ENCODE measurements at places on chromosomes 6 and 20.

DNA sequence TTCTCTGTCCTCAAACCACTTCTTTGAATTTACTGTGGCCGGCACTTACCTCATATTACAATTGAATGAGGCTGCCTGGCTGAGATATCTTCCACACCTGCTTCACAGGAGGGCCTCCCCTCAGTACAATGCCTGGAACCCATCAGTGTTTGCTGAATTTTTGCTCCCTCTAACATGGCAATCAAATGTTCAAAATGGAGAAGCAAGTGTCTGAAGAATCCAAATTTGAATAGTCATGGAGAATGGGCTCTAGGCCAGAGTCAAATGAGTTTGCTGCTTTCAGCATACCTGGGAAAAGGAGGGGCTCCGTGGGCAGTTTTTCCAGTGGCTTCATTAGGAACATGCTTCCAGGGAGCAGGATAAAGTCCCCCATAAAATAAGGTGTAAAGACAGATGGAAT lies 564.8 kb downstream of the UTRN start:
- DNase-seq: no peak

DNA sequence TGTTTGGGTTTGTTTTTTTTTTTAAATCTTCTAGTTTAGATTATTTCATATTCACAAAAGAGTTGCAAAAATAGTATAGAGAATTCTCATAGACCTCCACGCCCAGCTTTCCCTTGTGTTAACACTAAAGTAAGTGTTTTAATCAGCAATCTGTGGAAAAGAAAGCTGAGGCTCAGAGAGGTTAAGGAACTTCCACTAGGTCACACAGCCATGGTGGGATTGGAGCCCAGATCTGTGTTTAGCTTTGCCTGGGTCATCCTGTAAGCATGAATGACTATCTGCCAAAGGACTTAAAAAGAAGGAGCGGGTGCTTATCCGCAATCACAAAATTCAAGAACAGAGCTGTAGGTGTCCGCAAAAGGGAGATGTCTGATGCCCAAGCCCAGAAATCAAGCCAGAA lies 60.5 kb downstream of the EDN3 start:
- DNase-seq: no peak

DNA sequence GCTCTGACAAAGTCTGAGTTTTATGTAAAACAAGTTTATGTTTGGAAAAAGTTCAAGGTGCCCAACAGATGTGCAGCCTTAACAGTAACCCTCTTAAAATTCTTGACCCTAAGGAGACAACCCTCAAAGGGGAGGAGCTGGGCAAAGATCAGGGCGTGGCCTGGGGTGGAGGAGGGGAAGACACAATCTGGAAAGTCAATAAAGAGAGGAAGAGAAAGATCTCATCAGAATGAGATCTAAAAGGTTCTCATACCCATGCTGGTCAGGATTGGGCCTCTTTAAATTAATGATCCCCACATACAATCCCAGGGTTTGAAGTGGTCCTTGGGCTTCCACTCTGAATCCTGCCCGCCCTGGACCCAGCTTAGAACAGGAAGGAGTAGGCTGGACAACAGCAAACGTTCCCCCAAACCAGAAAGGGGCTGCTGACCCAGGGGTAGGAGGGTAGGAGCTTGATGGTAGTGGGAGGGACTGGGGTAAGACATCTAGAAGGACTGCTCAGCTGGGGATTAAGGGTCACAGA lies 33.0 kb downstream of the FOXP4 start:
- DNase-seq: no peak

GRCh38 chr6:140138311-140139010 lies 764.0 kb upstream of the CITED2 start:
- DNase-seq: no peak

DNA sequence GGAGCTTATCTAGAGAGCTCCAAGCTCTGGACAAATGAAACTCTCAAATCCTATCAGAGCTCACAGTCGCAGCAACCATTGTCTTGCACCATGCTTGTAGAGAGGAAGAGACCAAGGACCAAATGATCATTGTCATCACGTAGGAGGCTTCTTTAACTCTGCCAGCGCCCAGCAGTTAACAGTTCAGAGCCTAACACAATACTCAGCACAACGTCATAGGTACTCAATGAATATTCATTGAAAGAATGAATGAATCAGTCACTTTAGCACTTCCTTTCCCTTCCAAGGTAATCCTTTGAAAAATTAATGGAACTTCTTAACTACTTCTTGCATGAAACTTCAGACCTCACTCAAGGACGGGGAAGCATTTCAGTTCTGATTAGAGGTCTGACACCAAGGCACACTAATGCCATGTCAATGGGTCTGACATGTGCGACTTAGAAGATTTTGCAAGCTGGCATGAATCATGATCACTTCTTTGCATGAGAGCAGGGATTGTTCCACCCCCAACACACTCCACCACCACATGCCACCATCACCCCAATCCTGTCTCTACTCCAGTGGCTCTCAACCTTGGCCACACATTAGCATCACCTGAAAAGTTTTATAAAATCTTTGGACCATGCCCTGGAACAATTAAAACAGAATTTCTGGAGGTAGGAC lies 45.1 kb downstream of the KHDC1L start:
- no peak for DNase-seq

DNA sequence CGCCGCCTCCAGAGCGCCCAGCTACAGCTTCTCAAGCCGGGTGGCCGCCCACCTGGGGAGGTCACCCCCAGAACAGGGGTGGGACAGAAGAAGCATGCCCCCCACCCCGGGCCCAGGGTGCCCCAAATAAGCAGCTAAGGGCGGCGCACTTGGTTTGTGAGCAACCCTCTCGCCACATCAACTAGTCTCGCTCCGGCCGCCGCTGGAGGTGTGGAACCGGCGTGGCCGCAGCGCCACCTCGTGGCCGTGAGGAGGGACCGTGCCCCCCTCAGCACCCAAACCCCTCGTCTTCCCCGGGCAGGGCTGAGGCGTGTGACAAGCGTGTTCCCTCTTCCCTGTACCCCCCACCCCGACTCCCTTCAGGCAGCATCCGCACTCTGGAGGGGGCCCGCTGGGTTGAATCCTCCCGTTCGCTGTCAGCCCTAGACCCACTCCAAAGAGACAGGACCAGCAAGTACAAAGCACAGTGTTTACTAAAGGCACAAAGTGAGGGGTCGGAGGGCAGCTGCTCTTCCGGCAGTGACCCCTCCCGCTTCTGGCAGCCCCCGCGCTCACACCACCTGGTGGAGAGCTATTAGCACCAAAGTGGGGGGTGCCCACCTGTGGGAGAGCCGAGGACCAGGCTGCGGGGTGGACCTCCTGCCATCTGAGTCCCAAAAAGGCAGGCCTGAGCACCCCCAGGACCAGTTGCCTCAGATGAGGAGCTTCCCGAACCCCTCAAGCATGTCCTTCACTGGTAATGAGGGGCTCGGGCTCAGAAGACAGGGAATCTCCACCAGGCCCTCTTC lies 45.4 kb downstream of the MDFI start:
- DNase-seq: peak; percentile 71

DNA sequence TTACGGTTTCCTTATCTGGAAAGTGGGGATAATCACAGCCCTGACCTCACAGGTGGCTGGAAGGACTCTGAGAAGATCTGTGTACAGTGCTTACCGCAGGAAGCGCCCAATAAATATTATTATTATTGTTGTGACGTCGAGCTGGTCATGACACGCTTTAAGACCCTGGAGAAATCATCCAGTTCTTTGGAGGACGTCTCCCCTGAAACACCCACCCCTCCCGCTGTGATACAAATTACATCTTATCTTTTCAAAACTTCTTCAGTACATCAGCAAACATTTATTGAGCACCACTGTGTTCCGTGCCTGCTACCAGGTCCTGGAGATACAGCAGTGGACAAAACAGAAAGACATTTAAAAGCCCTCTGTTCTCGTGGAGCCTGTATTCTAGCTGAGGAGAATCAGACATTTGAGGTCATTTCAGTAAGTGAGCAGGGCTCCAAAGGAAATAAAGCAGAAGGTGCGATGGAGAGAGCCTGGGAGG lies 118.7 kb downstream of the CEBPB start:
- DNase-seq: no peak

GRCh38 chr6:121884620-121885019 lies 449.2 kb downstream of the GJA1 start:
- DNase-seq: no peak

DNA sequence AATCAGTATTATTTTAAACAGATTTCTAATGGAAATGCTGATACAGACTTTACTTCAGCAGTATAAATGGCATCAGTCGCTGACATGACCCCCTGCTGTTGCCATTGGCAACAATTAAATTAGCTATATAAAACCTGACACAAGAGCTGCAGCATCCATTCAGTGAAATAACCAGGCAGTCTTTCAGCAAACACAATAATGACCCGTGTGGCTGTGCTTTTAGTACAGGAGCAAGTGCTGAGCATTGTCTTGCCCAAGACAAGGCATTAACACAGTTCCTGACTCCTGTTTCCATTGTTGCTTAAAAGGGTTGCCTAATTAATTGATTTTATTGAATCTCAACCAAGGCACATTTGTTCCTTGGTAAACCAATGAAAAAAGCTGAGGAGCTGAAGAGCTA lies 382.1 kb downstream of the HACE1 start:
- no peak for DNase-seq

GRCh38 chr6:161721511-161721910 lies 447.6 kb upstream of the AGPAT4 start:
- DNase-seq: no peak

DNA sequence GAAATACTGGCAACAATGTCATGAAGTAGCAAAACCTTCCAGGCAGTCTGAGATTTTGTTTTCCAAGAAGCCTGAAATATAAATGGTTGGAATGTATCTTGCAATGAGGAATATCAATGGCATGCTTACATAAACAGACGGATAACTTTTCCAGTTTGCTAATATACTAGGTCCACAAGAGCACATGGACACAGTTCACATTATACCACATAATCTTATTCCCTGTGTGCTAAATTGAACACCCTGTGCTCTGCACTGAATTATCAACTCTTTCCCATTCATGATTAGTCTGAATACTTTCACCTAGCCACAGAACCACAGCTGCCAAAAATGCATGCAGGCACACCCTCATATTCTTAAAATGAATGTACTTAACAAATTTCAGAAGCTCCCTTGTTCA lies 274.3 kb downstream of the COL12A1 start:
- DNase-seq: no peak

DNA sequence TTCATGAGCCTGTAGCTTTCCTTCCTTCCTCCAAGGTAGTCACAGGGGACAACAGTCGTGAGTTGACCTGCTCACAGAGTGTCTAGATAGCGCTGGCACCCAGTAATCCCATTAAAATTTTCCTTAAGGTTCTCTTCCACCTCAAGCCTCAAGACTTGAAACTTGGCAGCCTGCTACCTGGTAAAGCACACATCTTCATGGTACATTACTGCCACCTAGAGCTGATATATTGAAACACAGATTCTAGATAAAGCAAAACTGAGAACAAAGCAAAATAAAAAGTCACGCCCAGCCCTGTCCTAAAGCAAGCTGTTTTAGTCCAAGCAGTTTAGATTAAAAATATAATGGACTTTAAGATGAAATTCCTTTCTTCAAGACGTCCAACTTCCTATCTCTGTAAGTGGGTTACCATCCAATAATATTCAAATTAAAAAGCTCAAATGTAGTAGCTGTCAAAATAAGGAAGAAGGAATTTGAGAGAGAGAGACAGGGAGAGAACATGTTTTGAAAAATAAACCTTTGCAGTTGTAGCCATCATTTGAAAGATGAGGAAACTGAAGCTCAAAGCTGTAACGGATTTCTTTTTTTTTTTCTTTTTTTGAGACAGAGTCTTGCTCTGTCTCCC lies 50.7 kb upstream of the CD83 start:
- no peak for DNase-seq

DNA sequence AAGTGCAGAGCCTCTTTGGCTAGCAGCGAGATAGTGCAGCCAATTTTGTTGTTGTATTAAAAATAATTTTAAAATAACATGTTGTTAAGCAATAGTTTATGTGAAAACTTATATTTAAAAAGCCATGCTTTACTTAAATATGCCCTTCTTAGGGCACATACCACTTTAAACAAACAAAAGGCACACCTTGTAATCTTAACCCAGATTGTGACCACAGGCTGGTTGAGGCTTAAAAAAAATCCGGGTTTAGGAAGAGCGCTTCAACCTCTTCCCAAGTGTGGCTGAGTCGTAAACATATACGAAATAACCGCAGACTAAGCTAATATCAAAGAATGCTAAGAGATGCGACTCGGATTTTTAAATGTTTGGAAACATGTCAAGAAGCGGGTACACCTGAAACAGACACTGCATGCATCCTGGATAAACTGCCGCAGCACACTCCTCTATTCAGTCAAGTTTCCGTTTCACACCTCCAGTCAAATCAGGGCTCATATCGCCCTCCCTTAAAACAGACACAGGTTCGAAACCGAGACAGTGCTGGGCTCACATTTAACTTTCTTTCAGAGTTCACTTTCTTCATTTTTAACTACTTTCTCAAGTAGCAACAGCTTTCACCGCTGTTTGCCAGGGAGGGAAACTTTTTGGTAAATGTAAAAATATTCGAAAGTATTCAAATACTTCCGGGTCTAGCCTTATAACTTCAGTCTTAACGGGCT lies 1.5 kb downstream of the DEK start:
- no peak for DNase-seq

DNA sequence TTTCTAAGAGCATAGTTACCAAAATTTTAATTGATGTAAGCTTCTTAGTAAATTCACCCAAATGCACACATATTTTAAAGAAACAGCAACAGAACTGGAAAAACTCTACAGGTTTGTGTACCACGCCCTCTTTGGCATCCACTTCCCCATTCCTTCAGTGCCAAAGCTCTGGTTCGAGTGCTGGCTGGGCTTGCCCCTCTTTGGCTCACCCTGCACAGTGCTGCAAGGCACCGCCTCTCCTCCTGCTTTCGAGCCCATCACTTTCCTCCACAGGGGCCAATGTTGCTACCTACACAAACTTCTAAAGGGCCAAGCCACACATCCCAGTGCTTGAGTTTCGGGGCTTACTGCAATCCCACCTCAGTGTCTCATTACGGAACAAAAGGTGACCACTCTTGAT lies 9.6 kb downstream of the LRP11 start:
- DNase-seq: no peak

DNA sequence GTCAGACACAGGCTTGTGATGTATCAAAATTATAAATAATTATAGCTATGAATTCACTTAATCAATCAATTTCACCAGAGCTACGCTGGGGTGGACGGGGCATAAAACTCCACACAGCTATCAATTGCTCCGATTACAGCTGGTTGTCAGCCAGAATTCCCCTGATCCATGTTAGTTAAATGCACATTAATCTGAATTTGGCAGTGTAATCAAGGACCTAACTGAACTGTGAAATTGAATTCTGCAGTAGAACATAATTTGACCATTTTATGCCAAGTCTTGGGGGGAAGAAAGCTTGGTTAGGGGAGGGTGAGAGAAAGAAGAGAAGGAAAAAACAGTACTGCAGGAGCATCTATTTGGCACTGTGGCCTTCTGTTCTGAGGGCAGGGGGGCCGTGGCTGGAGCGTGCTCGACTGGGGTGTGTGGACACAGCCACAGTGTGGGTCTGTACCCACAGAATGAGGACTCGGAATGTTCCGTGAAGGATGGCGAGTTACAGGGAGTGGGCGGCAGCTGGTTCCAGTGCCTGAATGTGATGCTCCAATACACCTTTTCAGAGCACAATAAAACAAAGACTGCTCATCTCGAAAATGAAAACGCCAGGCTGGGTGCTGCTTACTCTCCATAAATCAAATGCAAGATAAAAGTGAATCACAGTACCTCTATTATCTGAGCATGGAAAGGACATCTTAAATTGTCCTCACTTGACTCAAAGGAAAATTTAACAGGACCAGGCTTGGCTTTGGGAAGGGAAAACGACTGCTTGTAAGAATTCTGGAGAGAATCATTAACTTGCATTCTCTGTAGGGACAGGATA lies 59.2 kb downstream of the LAMP5 start:
- no peak for DNase-seq

Measured in stimulated activated CD8-positive, alpha-beta memory T cell treated with anti-CD3 and anti-CD28 coated beads, Interleukin-7, amount 100 ng/mL, for 4 hours (primary cell).